ENCODE measurements at places on chromosomes 2 and 18. TPM values are rescaled to one million over a fixed set of nuclear protein-coding genes. Genes with fewer than 3 reads are reported as not detected.

The RPRM gene
- not detected for total RNA-seq

The PLCL1 gene
- not detected for total RNA-seq

The CCL20 gene
- 7.2 TPM for total RNA-seq

The MALL gene
- 158 TPM for total RNA-seq

The TNFAIP6 gene
- total RNA-seq, result 3.0 TPM

The AQP4 gene
- not detected for total RNA-seq

The SNORC gene
- 8.3 TPM for total RNA-seq

The PEX13 gene
- total RNA-seq, result 17.5 TPM

The RUFY4 gene
- total RNA-seq, result not detected

The LRP1B gene
- total RNA-seq, result not detected

The CD8A gene
- 0.34 TPM for total RNA-seq

The C2orf74 gene
- 15.1 TPM for total RNA-seq

The SCN9A gene
- total RNA-seq, result 6.3 TPM

The C2orf15 gene
- 0.45 TPM for total RNA-seq

The SAG gene
- total RNA-seq, result not detected

The USP40 gene
- total RNA-seq, result 27.9 TPM

The TMEM182 gene
- total RNA-seq, result 6.3 TPM
